ENCODE measurements at places on chromosomes 16 and 17.

DNA sequence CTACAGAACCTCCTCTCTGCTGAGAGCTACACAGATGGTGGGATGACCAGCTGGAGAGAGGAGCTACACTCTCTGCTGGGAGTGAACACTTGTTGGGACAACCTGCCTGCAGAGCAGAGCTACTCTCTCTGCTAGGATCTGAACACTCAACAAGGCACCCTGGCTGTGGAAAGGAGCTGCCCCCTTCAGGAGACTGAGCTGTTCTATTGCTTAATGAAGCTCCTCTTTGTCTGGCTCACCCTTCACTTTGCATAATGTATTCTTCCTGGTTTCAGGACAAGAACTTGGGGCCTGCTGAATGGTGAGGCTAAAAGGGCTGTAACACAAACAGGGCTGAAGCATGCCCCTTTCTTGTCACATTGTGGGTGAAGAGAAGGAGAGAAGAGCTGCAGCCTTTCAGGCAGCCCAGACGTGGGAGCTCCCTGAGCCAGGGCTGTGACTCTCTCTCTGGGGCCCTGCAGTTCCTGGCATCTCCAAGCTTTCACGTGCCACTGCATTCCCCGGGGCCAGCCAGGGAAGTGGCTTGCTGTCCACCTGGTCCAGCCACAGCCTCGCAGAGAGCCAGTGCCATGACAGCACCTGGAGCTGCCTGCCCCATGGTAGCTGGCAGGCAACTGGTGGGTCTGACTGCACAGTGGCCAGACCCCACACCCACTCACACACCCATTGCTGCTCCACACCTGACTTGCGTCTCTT lies 272.8 kb upstream of the KCNJ16 start:
- DNase-seq: no peak

DNA sequence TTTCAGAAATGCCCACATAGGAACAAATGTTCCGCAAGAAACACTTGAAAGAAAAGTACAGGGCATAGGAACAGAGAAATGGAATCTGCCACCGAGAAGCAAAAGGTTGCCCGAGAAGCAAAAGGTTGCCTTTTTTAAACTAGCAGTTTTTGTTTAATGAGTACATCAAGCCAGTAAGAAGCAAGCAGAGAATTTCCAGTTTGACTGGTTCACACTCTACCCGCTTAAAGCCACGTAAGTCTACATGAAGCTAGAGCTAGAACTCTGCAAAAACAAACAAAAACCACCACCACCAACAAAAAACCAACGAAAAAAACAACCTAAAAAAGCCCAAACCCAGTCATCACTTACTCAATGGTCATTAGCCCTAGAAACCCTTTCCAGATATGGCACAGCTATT lies 144.3 kb downstream of the MAP2K6 start:
- no peak for DNase-seq

DNA sequence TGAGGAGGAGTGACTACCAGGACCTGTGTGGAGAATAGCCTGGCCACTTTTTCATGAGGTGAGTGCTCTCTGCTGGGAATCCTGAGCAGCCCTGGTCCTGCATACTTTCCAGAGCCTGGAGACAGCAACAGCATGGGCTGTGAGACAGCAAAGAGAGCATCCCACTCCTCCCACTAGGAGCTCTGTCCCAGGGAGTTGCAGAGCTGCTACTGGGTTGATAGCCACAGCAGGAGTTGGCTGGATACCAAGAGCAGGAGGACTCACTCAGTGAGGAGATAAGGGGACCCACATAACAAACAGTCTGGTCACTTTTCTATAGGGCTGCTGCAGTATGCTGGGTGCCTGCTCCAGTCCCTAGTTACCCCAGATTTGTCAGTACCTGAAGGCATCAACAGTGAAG lies 439.3 kb upstream of the CDH8 start:
- no peak for DNase-seq

DNA sequence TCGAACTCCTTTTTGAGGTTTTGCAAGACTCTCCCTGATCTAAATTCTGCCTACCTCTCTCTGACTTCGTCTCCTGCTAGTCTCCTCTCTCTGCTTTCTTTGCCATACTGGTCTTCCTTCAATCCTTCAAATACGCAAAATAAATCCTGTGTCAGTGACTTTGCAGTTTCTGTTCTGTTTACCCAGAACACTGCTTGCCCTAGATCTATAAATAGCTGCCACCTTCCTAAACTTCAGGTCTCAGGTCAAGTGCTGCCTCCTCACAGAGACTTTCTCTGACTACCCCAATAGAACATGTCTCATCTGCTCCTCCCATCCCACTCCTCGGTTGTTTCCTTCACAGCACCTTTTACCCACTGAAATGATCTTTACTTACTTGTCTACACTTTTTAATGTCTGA lies 78.9 kb downstream of the TRIM37 start:
- no peak for DNase-seq

DNA sequence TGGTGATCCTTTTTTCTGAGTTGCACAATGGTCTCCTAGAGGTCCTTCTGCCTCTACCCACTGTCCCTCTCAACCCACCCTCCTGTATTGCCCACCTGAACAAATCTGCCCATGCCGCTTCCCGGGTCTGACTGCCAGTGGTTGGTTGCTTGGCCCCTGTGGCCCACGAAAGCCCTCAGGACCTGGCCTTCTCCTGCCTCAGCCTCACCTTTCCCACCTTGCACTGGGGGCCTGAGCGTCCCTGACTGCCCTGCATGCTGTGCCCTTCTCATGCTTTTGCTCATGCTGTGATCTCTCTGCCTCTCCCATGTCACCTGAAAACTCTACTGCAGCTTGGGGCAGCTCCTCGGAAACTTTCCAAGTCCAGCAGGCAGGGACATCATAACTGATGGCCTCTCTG lies 13.8 kb upstream of the KDM6B start:
- DNase-seq: no peak

GRCh38 chr17:45050481-45051059 lies 862 bp downstream of the DCAKD start:
- no peak for DNase-seq

DNA sequence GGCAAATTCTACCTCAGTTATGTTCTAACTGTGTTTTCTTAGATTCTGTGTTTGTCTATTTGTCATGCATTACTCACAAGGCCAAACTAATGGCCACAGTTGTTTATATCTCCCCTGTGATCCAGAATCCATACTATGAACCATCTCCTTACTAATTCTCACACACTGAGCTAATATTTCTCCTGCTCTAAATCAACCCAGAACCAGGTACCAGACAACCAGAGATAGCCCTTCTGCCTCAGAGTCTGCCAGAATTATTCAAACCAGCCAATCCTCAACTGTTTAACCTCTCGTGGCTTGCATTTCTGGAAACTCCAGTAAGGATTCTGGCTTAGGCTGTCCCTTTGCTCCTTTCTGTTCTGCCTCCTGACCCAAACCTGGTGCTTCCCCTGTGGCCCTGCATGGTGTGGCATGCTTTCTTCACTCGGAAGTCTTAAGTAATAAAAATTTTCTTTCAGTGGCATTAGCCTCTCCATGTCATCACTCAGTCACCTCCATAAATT lies 59.4 kb downstream of the EFCAB5 start:
- DNase-seq: no peak

DNA sequence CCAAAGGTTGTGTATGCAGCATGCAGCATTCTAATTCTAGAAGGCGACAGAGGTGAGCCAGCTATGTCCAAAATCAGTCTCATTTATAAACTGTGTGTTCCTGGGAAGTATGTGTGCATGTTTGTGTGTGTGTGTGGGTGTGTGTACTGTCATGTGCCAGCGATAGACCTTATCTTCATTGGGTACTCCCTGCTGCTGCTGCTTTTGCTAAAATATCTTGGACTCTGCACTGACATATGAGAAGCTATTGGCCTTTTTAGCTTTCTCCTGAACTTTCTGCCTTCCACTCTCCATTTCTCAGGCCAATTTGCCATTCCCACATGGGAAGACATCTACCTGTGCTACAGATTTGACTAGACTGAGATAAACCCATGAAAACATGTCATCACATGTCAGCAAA lies 2.0 kb upstream of the LPO start:
- DNase-seq: no peak

DNA sequence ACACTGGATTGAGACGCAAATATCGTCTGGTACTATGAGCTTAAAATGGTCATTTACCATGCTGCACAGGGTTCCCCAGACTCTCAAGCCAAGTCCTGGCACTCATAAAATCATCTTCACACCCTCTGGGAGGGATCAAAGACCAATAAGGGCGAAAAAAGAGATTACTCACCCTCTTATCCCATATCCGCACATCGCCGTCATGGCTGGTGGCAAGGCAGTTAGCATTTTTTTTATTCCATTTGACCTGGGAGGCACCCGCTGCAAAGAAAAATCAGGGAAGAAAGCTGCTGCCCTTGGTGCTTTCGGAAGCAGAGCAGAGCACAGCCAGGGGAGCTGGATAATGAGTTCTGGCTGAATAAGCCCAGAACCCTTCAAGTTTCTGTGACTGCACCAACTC lies 42.4 kb downstream of the WDR59 start:
- DNase-seq: no peak

GRCh38 chr16:87921236-87921773 lies 15.0 kb downstream of the CA5A start:
- no peak for DNase-seq

DNA sequence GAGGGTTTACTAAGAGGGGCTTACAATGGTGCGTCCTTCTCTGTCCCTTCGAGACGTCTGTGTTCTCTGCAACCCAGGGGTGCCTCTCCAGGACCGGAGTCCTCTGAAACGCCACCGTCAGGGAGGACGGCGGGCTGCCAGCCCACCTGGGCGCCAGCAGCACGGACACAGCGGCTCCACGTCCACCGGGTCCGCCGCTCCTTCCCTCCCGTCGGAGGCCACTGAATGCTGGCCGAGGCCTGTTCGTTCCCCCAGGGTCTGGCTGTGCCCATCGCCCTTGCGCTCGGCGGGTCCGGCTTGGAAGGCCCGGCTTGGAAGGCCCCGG lies 403 bp downstream of the TEPSIN start:
- no peak for DNase-seq

DNA sequence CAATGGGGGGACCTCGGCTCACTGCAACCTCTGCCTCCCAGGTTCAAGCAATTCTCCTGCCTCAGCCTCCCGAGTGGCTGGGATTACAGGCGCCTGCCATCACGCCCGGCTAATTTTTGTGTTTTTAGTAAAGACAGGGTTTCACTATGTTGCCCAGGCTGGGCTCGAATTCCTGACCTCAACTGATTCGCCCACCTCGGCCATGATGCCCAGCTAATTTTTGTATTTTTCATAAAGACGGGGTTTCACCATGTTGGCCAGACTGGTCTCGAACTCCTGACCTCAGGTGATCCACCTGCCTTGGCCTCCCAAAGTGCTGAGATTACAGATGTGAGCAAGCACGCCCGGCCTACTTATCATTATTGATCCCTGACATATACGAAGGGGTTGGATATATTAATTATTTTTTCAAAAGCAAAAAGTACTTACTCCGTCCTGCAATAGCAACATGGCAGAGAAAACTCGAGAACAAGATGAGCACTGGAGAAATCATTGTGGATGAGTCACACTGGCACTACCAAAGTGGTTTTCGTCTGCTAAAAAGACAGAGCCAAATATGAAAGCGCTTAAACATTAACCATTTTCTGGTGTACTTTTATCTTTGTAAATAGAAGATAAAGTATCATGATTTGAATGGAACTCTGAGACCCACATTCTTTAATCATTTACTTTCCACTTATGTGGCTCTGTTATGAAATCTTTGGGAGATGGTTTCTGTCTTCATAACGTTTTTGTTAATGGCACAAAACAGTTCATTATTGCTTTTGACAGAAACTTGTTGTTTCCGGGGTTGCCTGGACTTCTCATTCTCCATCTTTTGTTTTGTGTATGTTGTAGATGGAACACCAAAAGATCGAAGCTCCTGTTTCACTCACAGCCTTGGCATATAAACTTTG lies at the start of gene APOH:
Gene APOH (minus strand): TSS at position 529 of the 896 bp plus-strand sequence. CDS start 36 bp downstream, at position 493.
- DNase-seq: no peak
